ENCODE measurements at places on chromosomes 13 and 19.
A peak's percentile ranks its signal among the peaks of the same experiment; 100 is the strongest.

DNA sequence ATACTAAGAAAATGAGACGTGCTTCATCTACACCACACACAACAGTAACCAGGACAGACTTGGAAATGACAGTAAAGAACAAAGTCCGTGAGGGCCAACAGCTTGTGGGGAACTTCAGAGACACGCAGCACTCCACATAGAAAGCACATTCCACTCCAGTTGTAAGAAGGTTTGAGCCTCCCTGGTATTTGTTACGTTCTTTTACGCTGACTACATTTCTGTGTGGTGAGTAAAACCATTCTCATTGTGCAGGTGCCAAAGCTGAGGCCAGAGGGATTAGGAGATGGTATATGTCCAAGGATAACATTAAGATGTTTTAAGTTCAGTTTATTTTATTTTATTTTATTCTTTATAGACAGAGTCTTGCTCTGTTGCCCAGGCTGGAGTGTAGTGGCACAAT is 1189.9 kb downstream of the UQCRFS1 start:
- no peak for DNase-seq

GRCh38 chr19:21202865-21203494 is 61.1 kb downstream of the ZNF431 start:
- peak; percentile 4 for DNase-seq

DNA sequence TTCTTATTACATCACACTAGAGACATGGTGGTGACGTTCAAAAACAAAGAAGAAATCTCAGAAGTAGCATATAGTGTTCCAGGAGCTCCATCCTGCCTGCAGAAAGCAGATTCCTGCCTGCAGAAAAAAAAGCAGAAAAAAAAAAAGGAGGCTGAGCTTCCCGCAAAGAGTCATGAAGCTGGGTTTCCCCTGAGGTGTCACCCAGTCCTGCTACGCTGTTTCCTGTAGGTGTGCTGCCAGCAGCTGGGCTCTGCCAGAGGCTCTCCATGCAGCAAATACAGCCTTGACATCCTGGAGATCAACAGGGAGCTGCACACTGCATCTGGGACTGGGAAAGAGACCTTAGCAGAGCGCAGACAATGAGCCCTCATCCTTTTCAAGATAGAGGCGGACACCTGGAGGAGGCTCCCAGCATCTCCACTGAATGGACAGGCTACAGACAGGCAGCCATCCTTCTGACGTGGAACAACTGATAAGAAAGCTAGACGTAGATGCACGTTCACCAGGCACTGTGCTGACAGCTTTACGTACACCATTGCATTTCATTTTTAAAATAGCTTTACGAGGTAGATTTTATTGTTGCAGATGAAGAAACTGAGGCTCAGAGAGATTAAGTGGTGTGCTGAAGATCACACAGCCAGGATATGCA is 350.9 kb downstream of the FOXO1 start:
- DNase-seq, result peak; percentile 23

GRCh38 chr13:62846302-62846701 is 1430.7 kb upstream of the PCDH20 start:
- DNase-seq, result no peak

GRCh38 chr13:106156468-106156867 is 379.0 kb downstream of the EFNB2 start:
- DNase-seq, result no peak

DNA sequence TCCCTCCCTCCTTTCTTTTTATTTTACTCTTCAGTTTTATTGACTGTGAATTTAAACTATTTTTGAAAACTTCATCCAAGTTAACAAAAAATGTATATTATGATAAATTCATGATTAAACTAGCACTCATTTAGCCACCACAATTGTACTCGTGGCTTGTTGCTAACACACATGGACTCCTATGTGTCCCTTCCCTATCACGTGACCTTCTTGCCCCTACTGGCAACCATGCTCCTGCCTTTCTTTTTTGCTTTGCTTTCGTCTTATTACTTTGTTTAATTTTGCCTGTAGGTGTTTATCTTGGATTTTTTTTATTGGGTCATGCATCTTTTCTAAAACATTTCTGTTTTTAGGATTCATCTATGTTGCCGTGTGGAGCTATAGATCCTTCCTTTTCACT is 8.2 kb downstream of the CLC start:
- DNase-seq, result no peak

- no peak for DNase-seq
Observed at GRCh38 chr13:46288570-46289259, 77.0 kb downstream of the LRRC63 start.

- no peak for DNase-seq
Observed at GRCh38 chr13:24693862-24694471, 13.8 kb downstream of the ATP12A start.

DNA sequence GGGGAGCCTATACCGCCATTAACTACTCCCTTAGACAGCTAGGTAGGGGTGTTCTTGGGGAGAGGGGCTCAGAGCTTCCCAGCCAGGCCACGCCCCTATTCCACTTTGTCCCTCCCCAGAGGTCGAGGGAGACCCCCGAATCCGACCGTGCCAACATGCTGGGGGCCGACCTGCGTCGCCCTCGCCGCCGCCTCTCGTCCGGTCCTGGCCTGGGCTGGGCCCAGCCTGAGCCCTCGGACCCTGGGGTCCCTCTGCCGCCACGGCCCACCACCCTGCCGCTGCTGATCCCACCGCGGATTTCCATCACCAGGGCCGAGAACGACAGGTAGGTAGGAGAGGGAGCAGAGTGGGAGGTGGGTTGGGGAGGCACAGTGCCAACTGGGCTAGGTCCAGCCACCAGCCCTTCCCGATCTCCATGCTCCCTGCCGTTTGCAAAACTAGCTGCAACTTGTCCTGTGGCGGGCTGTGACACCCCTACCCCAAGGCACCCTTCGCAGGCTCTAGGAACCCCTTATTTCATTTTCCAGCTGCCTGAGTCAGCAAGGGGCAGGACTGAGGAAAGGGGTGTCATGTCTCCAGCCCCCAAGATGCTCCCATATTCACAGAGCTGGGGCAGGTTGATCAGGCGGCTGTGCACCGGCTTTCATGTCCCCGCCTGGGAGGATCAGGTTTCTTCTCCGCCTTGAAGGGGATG is 2.6 kb upstream of the PDE4A start:
- DNase-seq, result no peak

DNA sequence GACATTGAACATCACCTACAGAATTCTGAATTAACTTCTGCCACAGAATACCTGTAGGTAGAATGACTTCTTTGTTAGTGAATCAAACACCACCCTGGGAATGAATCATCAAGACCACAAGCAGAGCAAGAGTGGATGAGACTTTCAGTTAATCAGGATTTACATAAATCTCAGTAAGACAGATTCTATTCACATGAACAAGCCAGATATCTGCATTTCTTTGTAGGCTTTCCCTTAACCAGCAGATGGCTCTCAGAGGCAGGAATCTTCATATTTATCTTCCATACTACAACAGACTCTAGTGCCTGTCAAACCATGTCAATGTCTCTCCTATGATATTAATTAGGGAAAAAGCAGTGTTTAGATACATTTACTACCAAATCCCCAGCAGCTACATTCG is 412.1 kb downstream of the KLF12 start:
- no peak for DNase-seq

- DNase-seq, result no peak
Observed at GRCh38 chr19:58400316-58400915, 5.0 kb downstream of the RNF225 start.

- no peak for DNase-seq
Observed at GRCh38 chr19:33039815-33040214, 24.9 kb downstream of the RHPN2 start.

GRCh38 chr13:39419876-39420275 is 183.1 kb downstream of the LHFPL6 start:
- no peak for DNase-seq

All from activated T-cell treated with anti-CD3 and anti-CD28 coated beads for 4 hours (primary cell).